Astrocyte of the cerebellum (primary cell): ENCODE measurements at places on chromosomes 6 and 20.
A peak's percentile ranks its signal among the peaks of the same experiment; 100 is the strongest.

- no peak for DNase-seq
Observed at GRCh38 chr6:43292763-43293318, 5.2 kb upstream of the SLC22A7 start.

DNA sequence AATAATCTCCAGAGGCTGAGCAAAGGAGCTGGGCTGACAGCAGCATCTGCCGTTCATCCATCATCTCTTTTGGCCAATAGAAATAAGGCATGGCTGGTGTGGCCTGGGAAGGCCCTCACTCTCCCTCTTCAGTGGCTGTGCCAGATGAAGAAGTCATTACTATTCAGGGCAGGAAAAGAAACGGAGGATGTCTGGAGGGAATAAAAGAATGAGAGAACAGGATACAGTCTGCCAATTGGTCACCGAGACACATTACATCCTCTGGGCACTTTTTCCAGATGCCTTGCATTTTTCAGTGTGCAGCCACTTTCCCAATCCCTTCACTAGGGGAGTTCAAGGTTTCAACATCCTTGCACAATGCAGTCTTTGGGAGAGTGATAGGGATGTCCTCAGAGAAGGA lies 32.2 kb upstream of the VGLL2 start:
- DNase-seq, result peak; percentile 11

GRCh38 chr20:21006611-21007010 lies 99.5 kb downstream of the LINC00237 start:
- DNase-seq, result no peak

GRCh38 chr6:12232339-12232738 lies 57.8 kb upstream of the EDN1 start:
- no peak for DNase-seq

- DNase-seq, result no peak
Observed at GRCh38 chr20:32443386-32443974, 85.3 kb downstream of the ASXL1 start.

GRCh38 chr20:63509088-63509564 lies 10.2 kb upstream of the EEF1A2 start:
- no peak for DNase-seq

DNA sequence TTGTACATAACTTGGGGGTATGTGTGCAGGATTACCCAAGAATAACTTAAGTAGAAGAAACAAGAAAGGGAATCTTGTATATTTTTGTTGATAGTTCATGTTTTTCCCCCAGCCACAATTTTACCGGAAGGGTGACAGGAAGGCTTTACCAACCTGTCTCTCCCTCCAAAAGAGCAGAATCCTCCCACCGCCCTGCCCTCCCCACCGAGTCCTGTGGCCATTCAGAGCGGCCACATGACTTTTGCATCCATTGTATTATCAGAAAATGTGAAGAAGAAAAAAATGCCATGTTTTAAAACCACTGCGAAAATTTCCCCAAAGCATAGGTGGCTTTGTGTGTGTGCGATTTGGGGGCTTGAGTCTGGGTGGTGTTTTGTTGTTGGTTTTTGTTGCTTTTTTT lies 22.0 kb downstream of the PRDM1 start:
- no peak for DNase-seq

- no peak for DNase-seq
Observed at GRCh38 chr20:54062812-54063280, 7.5 kb downstream of the BCAS1 start.

DNA sequence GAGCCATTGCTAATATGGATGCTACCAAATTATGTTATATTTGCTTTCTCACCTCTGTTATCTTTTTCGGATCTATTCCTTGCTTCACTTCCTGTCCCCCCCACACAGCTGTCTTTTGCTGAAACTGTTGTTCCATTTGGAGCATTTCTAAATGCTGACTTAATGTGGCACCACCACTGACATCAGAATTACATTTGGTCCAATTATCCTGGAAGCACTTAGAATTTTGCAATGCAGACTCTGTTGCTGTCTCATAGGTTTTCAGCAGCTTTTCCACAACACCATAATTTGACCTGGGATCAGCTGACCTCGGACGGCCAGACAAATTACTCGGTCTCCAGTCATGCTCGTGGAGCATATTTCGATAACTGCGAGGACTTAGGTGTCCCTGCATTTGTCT lies 12.8 kb downstream of the KIAA0408 start:
- DNase-seq, result no peak

DNA sequence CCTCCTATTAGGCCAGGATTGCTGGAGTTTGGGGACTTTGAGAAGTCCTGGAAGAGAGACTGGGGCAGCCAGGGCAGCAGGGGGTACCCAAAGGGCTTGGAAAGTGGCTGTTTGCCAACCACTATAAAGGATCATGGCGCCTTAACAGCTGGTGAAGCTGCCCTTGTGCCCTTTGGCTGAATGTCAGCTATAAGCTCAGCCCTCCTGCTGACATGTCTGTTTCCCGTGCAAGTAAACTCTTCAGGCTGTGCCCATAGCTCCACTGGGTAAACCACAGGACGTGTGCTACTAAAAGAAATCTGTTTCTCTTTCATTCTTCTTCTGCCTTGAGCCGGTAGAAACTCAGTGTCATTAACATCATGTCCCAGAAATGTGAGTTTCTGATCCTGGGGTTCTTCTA lies 97.3 kb downstream of the CAP2 start:
- DNase-seq, result no peak

- DNase-seq, result no peak
Observed at GRCh38 chr6:32370505-32370904, 1.2 kb downstream of the TSBP1 start.

- no peak for DNase-seq
Observed at GRCh38 chr6:14417377-14417776, 299.8 kb downstream of the CD83 start.

- DNase-seq, result no peak
Observed at GRCh38 chr6:138386897-138387296, 9.2 kb downstream of the SMIM28 start.

DNA sequence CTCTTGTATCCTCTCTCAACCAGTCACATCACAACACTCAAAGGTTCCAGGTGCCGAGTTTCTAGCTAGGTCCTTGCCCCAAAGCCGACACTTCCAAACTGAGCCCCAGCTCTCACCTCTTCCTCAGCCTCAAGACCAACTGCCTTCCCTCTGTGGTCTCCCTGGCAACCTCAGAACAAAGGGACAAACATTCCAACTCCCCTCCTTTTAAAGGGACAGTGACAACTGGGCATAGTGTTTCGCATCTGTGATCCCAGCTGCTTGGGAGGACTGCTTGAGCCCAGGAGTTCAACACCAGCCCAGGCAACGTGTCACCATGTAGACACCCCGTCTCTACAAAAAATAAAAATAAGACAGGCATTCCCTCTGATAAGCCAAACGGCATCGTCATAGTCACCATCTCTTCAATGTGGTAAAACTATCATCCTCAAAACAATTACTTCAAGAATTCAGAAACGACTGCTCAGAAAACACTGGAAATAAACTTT lies 11.3 kb downstream of the DIDO1 start:
- DNase-seq, result no peak

- no peak for DNase-seq
Observed at GRCh38 chr6:123016431-123017103, 20.5 kb downstream of the CLVS2 start.

GRCh38 chr20:2335096-2335870 lies 39.5 kb downstream of the TGM3 start:
- no peak for DNase-seq

DNA sequence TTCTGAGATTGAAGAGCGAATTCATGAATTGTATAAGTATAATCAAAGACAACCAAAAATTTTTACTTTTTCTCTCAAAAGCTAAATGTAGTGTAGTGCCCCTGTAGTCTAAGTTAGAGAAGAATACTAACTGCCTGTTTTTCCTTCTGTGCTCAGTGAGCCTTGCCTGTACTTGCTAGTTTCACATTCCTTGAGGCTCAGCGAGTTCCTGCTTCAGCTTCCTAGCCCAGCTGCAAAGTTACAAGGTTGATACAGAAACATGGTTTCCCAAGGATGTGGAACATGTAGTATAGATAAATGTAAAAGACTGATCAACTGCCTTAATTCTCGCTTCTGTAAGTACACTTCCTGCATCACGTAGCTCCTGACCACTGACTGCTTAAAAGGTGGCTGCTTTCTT lies 33.1 kb upstream of the SEC63 start:
- DNase-seq, result no peak

- DNase-seq, result no peak
Observed at GRCh38 chr6:26218824-26219223, 131.6 kb downstream of the HFE start.

DNA sequence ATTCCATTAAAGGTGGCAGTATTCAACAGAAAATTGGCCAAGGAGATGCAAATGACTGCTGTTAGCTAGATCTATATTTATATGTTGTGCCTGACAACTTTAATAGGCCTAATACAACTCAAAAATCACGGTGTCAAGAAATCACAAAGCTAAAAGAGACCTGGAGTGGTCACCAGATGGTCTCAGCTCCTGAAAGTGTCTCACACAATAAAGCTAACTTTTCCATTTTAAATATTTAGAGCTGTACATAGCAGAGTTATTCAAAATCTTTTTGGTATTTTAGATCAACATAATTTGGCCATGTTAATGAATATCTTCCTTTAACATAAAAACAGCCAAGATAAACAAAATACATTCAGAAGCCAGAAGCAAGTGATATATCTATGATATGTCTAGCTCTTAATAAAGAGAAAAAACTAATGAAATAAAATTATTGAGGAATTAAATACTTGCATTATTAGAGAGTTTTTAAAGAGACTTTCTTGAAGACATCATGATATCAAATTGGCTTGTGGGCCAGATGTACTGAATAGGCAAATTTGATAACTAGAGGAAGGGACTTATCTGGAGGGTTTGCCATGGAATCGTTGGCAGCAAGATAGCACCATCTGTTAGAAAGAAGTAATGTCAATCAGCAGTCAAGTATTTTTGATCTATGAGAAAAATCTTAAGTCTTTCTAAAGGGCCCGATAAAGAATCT lies 84.9 kb upstream of the SCAF8 start:
- no peak for DNase-seq
